T-helper 9 cell (primary cell): ENCODE measurements at places on chromosomes 6 and 20.

- DNase-seq, result no peak
Observed at GRCh38 chr20:9647741-9648140, 133.4 kb downstream of the LAMP5 start.

GRCh38 chr20:15328084-15328483, 990.7 kb upstream of the FLRT3 start:
- no peak for DNase-seq

DNA sequence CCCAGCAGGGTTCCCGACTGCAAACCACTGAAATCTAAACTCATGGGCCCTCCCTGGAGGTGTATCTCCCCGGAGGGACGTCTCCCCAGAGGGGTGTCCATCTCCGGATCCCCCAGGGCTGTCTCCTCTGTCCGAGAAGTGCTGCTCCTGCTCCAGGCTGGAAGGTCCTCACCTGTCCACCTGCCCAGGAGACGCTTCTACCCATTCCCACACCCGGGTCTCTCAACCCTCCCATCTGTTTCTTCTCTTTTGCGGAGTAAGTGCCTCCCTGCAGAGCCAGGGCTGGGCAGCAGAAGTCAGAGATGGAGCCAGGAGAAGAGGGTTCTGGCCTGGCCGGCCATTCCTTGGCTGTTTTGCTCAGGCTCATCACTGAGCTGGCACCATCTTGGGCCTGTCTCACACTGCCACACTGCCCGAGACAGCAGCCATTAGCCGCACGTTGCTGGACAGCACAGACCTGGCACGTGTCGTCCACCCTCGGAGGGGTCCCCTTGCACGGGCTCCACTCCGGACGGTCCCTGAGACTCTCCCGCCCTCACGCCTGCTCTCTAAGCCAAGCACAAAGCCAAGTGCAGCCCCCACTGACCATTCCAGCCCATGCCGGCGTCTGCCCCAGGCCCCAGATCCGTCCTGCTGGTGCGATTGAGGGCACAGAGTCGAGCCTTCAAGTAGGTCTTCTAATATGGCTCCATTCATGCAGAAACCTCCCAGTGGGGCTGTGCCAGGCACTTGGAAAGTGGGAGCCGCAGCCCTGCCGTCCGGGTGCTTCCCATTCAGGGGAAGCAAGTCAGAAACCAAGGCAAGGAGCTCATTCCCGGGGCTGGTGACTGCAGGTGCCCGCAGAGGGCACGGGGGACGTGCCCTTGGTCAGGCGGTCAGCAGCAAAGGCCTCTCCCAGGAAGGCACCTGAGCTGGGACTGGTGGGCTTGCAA, 367.7 kb downstream of the TAF4 start:
- no peak for DNase-seq

DNA sequence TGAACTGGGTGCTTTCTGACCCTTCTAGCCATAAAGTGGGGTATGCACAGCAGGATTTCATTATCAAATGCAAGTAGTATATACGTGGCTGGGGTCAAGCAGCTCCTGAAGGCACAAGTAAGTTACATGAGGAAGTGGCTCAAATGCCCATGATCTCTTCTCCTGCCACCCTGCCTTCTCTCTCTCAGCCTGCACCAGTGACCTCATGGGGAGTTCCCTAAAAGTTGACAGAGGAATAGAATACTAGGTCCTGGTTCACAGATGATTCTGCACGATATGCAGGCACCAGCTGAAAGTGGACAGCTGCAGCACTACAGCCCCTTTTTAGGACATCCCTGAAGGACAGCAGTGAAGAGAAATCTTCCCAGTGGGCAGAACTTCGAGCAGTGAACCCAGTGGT, 282.0 kb downstream of the BCKDHB start:
- no peak for DNase-seq

DNA sequence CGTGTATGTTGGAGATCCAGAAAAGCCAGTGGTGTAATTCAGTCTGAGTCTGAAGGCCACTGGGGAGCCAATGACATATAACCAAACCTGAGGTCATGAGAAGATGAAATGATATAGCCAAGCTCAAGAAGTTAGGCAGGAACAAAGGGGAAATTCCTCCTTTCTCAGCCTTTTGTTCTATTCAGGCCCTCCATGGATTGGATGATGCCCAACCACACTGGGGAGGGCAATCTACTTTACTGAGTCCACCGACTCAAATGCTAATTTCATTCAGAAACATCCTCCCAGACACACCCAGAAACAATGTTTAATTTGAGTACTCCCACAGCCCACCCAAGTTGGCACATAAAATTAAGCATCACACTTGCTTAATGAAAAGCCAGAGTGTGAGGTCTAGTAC, 183.6 kb downstream of the GJA1 start:
- DNase-seq, result no peak

- DNase-seq, result no peak
Observed at GRCh38 chr6:49935387-49935786, 28.6 kb downstream of the DEFB114 start.

DNA sequence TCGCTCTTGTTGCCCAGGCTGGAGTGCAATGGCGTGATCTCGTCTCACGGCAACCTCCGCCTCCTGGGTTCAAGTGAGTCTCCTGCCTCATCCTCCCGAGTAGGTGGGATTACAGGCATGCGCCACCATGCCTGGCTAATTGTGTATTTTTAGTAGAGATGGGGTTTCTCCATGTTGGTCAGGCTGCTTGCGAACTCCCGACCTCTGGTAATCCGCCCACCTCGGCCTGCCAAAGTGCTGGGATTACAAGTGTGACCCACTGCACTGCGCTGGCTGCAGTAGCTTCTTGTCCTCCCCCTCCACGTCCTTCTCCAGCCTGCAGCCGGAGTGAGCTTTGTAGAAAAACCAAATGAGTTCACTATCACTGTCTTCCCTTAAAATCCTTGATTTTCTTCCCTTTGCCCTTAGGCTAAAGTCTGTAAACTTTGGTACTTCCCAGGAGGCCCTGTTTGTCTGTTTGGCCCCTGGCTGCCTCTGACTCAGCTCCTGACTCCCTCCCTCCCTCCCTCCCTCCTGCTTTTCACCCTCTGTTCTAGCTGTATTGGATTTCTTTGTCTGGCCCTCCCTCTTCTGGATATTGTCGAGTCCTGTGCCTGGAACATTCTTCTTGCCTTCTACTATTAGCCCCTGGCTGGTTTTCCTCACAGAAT, 12.9 kb downstream of the PARD6B start:
- no peak for DNase-seq

DNA sequence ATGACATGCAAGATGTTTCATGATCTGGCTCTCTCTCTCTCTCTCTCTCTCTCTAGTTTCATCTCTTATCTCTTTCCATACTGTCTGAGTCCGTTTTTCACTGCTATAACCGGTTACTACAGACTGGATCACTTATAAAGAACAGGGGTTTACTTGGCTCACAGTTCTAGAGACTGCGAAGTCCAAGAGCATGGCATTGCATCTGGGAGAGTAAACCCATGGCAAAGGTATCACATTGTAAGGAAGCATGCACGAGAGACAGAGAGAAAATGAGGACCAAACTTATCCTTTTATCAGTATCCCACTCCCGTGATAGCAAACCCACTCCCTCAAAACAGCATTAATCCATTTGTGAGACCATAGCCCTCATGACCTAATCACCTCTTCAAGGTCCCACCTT, 7.2 kb upstream of the AGPAT4 start:
- DNase-seq, result no peak

- no peak for DNase-seq
Observed at GRCh38 chr20:31824554-31825313, 5.6 kb downstream of the MYLK2 start.
